ENCODE measurements at places on chromosomes 6 and 20. TPM values are rescaled to one million over a fixed set of nuclear protein-coding genes. Genes with fewer than 3 reads are reported as not detected.

GRCh38 chr6:89789980-89790379, 29.6 kb downstream of the MDN1 start:
- H3K27ac ChIP-seq = no peak overlapping the region
- no peaks in the 10 kb centered on the region for H3K36me3 ChIP-seq
- H3K27me3 ChIP-seq = no peaks in the 10 kb centered on the region
- no peak for DNase-seq

DNA sequence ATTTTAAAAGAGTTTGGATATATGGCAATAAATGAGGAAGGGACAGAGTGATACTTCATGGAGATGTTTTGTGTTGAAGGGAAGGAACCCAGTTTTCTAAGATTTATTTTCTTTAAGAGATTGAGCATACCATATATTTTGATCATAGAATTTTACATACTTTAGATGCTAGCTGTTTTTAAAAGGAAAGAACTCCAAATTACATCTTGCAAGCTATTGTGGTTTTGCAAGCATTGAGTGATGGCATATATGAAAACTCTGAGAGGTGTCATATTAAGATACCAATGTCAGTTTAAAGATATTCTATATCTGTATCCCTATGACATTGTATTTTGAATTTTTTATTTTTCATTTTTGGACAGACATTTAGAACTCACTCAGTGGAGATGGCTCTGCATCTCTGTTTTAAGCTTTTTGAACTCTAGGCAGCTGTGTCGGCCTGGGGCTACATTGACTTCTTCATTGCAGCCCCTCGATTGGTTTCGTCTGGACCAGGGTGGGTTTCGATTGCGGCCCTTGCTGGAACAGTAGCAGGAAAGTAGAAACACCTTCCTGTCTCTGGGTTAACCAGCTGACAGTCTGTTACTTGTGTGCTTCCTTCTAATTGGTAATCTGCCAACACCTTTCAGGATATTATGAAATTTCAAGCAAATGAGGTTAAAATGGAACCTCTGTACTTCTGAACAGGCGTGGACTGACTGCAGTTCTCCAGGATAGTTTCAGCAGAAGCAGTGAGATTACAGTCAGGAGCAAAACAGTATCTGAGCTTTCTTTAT, 14.0 kb downstream of the IGF2R start:
- H3K27me3 ChIP-seq = no peaks in the 10 kb centered on the region
- peaks cover 95% of the 10 kb centered on the region for H3K4me1 ChIP-seq
- no peaks in the 10 kb centered on the region for H3K36me3 ChIP-seq
- H3K27ac ChIP-seq = peak overlapping the region; percentile 83

GRCh38 chr6:128952902-128953301, 70.0 kb downstream of the LAMA2 start:
- no peaks in the 10 kb centered on the region for H3K4me1 ChIP-seq
- H3K27ac ChIP-seq = no peak overlapping the region
- H3K27me3 ChIP-seq = no peaks in the 10 kb centered on the region
- H3K36me3 ChIP-seq = no peaks in the 10 kb centered on the region

DNA sequence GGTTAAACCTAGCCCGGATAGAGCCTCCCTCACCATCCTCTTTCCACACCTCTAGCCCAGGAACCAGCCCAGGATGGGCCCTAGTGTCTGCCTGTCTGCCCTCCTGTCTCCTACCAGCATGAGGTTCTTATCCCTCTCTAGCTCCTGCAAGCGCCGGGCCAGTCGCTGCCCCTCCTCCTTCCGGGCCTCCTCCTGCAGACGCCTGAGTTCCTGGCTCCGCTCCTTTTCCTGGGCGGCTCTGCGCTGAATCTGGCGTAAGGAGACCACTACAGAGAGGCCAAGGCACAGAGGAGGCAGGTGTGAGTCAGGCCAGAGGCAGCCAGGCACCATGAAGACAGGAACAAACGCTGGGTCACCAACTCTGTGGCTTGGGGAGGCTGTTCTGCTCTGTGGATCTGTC, 4.3 kb upstream of the PSORS1C2 start:
- no peak overlapping the region for H3K27ac ChIP-seq
- H3K4me1 ChIP-seq = no peaks in the 10 kb centered on the region
- H3K4me3 ChIP-seq = no peak overlapping the region

SNAI1 gene
- polyA plus RNA-seq = 2.6 TPM

DNMT3B gene
- 2.0 TPM for polyA plus RNA-seq
